ENCODE measurements at places on chromosomes 4 and X.

GRCh38 chr4:169337510-169337909 lies 66.8 kb upstream of the SH3RF1 start:
- no peak for DNase-seq

DNA sequence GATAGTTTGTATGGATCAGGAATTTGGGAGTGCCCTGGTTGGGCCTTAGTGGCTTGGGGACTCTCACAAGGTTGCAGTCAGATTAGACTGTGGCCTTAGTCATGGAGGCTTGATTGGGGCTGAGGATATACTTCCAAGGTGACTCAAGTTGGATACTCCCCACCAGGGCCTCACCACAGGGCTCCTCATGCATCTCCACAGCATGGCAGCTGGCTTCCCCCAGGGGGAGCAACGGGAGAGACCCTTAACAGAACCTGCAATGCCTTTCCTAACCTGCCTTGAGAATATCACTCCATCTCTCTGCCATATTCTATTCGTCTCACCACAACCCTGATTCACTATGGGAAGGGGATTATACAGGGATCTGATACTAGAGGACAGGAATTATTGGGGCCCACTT lies 161.9 kb downstream of the RELL1 start:
- DNase-seq: no peak

GRCh38 chr4:62235911-62236310 lies 1035.8 kb downstream of the ADGRL3 start:
- DNase-seq: no peak

DNA sequence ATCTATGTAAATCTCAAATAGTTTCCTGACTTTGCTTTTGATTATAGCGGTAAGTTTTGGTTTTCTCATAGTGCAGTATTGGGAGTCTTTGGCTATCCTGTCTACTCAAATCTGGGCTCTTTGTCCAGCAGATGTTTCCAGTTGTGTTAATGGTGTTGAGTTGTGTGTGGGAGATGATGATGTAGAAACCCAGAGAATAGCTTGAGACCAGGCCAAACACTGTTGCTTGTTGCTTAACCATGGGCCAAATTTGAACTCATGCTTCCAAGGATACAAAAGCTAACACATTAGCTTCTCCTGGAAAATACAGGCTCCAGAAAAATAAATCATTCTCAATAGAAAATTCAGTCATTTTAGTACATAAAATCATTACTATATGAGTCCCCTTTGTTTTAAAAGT lies 82.6 kb upstream of the GYPA start:
- no peak for DNase-seq

GRCh38 chrX:8377041-8377440 lies 87.6 kb upstream of the VCX3B start:
- no peak for DNase-seq

GRCh38 chr4:144656850-144657249 lies 10.9 kb downstream of the HHIP start:
- no peak for DNase-seq

- DNase-seq: no peak
These were observed 96.3 kb downstream of the SMIM20 start for GRCh38 chr4:26010304-26010703.

DNA sequence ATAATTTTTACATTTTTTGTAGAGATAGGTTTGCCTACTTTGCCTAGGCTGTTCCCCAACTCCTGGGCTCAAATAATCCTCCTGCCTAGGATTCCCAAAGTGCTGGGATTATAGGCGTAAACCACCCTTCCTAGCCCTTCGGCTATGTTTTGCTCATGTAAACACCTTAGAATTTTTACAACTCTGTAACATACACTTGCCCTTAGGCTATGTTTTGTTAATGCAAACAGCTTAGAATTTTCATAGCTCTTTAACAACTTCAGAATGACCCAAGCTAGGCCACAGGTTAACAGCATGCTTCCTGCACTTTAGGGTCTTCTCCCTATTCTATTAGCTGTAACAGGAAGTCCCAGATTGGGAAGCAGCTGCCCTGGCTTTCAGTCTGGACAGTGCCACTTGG lies 24.2 kb downstream of the KLHL15 start:
- no peak for DNase-seq

- no peak for DNase-seq
These were observed 30.9 kb downstream of the REELD1 start for GRCh38 chr4:146245246-146245645.

- DNase-seq: no peak
These were observed 48.2 kb upstream of the SLIT2 start for GRCh38 chr4:20203508-20203907.

GRCh38 chrX:26262121-26262523 lies 46.2 kb downstream of the MAGEB5 start:
- no peak for DNase-seq

DNA sequence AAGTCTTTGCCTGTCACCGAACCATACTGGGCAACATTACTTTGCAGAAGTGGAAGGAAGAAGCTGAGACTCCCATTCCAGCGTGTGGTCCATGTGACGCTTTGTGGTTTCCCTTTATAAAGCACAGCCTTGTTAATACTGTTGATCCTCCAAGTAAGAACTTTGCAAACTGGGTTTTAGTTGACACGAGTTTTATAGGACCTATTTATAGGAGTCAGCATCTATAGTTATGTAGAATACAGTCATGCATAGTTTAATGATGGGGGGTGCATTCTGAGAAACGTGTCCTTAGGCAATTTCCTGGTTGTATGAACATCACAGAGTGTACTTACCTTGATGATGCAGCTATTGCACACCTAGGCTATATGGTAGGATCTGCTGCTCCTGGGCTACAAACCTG lies 1879.4 kb upstream of the TENM3 start:
- DNase-seq: no peak

GRCh38 chrX:68917799-68918198 lies 89.0 kb downstream of the EFNB1 start:
- no peak for DNase-seq

GRCh38 chr4:79450053-79450452 lies 42.0 kb upstream of the GK2 start:
- DNase-seq: no peak

DNA sequence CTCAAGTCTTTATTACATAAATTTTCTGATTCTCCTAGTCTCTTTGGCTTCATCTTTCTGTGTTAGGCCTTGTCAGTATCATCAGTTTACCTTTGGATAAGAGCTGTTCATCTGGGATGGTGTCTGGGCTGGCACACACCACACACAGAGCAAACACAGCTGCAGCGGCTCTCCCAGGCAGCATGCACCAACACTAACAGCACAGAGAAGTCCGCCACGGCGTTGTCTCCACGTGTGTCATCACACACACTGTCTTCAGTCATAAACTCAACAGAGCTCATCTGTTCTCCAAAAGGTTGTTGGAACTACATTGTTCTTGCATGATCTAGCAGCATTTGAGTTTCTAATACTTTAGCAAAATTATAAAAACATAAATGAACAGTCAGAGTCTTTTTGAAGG lies 851.9 kb upstream of the FRG1 start:
- DNase-seq: no peak

- no peak for DNase-seq
These were observed 155.1 kb downstream of the NR3C2 start for GRCh38 chr4:148287111-148287510.

- DNase-seq: no peak
These were observed 25.2 kb downstream of the SOD3 start for GRCh38 chr4:24820541-24820940.

GRCh38 chrX:9737363-9737762 lies 28.3 kb downstream of the GPR143 start:
- DNase-seq: no peak

DNA sequence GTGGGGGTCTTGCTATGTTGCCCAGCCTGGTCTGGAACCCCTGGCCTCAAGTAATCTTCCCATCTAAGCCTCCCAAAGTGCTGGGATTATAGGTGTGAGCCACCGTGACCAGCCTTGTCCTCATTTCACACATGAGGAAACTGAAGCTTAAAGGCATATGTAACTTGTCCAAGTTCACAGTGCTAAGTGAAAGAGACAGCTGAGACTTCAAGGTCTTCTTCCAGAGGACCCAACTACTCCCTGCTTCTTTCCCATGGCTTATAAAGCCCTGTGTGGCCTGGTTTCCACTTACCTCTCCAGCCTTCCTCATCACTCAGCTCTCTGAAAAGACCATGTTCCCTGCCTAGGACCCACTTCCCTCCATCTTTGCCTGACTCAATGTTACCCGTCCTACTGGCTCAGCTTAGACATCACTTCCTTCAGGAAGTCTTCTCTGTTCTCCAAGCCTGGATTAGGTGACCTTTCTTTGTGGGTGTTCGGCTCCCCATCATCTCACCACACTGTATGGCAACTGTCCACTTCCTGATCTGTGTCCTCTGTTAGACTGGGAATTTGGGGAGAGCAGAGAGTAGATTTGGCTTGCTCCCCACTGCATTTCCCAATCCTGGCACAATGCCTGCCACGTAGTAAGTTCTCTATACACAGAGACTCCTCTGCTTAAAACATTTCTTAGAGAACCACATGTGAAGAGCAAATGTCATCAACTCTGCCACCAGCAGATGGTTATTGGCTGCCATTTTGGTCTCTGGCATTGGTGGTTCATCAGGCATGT lies 30.4 kb upstream of the LAMP2 start:
- DNase-seq: no peak

DNA sequence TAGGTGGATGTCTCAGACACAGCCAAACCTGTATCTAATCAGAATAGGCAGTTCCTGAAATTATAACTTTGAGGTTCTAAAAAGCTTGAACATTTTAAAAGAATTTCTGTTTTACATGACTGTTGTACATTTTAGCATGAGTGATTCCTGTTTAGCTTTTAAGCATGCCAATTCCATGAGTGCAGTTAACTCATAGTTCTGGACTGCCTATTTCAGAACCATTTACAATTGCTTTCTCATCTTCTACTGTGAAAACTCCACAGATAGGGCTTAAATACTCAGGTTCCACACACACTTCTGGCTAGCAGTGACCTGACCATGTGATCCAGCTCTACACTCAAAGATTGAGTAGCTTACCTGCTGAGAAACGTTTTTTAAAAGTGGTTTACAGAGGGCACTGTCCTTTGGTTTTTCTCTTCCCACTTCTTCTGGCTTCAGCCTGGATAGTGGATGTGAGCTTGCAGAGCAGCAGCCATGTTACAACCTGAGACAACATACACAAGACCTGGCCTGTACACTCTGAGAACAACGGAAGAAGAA lies 280.8 kb downstream of the ANKRD50 start:
- no peak for DNase-seq

- DNase-seq: no peak
These were observed 15.9 kb downstream of the SEPTIN6 start for GRCh38 chrX:119676949-119677653.

- DNase-seq: no peak
These were observed 1.6 kb downstream of the CRLF2 start for GRCh38 chrX:1210844-1211243.

Measured in CD4-positive, alpha-beta T cell treated with Interferon alpha-2 for 1 hour (primary cell).